Tibial artery (tissue), 4 donors: ENCODE measurements at places on chromosomes 5 and 9.
A peak's percentile ranks its signal among the peaks of the same experiment; 100 is the strongest.

GRCh38 chr9:6818292-6818922, 60.6 kb downstream of the KDM4C start:
- no peak for DNase-seq

GRCh38 chr9:113541019-113541900, 77.7 kb downstream of the RGS3 start:
- DNase-seq: peak; percentile 19

DNA sequence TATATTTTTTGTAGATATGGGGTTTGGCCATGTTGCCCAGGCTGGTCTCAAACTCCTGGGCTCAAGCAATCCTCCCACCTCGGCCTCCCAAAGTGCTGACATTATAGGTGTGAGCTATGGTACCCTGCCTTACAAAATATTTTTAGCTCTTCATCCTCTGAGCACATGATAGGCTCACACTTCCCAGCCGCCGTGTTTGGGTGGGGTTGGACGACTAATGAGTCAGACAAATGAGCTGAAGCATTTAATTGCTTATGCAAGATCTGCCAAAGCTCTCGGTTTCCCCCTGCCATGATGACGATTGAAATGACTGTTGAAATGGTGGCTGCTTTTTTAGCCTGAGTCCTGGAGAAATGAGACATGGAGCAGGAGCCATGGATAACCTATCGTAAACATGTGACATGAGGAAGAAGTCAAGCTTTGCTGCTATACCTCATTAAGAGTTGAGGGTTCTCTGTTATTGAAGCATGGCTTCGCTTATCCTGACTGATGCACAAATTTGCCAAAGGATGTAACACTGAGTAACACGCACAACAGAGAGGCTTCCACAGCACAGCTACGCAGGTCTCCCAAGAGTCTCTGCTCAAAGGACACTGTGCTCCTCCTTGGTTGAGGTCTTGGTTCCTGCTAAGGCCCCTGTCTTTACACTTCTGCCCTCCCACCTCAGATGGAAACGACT, 48.2 kb upstream of the GFPT2 start:
- peak; percentile 33 for DNase-seq

DNA sequence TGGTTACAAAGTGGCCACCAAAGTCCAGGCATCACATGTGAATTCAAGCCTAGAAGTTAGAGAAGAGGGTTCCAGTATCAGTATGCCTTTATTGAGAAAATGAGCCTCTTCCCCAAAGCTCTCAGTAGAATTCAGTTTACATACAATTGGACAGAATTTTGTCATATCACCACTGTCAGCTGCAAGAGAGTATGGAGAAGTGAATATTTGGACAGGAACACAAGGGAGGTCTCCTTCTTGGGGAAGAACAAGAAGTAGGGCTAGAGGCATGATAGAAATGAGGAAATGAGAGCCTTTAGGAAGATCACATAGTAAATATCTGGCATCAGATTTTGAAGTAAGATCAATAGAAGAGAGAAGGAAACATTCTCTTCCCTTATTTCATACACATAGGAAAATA, 27.8 kb upstream of the VLDLR start:
- no peak for DNase-seq
